ENCODE measurements at places on chromosomes 13 and 19.

DNA sequence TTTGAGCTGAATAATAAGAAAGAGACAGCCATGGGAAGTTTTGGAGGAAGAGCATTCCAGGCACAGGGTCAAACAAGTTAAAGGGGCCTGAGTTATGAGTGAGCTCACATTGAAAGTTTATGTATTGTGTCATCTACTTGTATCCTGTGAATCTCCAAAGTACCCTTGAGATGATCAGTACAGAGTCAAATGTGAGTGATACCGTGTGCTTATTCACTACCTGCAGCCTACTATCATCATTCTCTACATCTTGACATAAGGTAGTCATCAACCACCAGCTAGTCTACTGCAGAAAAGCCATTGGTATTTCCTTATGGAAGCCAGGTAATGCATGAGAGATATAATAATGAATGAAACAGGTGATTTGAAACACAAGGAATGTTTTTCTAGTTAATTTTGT is 3.0 kb upstream of the KCTD12 start:
- DNase-seq = no peak
- H3K4me3 ChIP-seq = no peak overlapping the region
- H3K27ac ChIP-seq = no peak overlapping the region
- H3K27me3 ChIP-seq = no peaks in the 10 kb centered on the region

GRCh38 chr19:15475169-15475568 is 4.1 kb downstream of the PGLYRP2 start:
- no peaks in the 10 kb centered on the region for H3K27me3 ChIP-seq
- H3K4me3 ChIP-seq = no peak overlapping the region
- no peaks in the 10 kb centered on the region for H3K36me3 ChIP-seq
- no peak overlapping the region for H3K27ac ChIP-seq

DNA sequence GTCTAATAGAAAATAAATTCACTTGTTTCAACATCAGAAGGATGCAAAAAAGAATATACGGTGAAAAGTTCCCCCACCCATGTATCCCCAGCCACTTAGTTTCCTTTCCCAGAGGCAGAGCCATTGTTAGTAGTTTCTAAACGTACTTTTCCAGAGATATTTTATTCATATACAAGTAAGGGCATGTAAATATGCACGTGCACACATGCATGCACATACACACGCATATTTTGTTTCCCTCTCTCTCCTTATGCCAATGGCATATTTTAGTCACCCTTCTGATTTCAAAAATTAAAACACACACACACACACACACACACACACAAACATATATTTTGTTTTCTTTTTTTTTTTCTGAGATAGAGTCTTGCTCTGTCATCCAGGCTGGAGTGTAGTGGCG is 147.4 kb downstream of the PDS5B start:
- H3K27me3 ChIP-seq = no peaks in the 10 kb centered on the region
- peaks cover 16% of the 10 kb centered on the region for H3K4me1 ChIP-seq
- no peak for DNase-seq
- H3K27ac ChIP-seq = no peak overlapping the region
- no peaks in the 10 kb centered on the region for H3K36me3 ChIP-seq

GRCh38 chr13:67228916-67229315 is 1.2 kb downstream of the PCDH9 start:
- no peaks in the 10 kb centered on the region for H3K36me3 ChIP-seq
- peak overlapping the region; percentile 88 for H3K4me3 ChIP-seq
- H3K4me1 ChIP-seq = peaks cover 6% of the 10 kb centered on the region

DNA sequence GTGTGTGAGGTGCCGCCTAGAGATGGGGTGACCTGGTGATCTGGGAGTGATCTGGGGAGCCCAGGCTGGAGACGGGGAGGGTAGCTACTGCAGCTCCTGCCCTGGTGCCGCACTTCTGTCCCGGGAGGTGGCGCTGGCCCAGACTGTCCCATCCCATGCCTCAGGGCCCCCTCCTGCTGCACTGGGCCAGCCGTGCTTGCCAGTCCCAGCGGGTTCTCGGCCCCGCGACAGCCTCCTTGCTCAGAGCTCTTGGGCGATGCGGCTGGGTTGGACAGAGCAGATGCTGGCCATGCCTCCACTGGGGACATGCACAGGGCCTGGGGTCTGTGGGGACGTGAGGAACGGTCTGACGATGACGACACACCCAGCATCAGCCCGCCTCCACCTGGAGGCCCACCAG is 2.5 kb downstream of the RAX2 start:
- no peak overlapping the region for H3K27ac ChIP-seq
- H3K4me1 ChIP-seq = no peaks in the 10 kb centered on the region
- H3K27me3 ChIP-seq = no peaks in the 10 kb centered on the region
- H3K36me3 ChIP-seq = no peaks in the 10 kb centered on the region
- H3K4me3 ChIP-seq = no peak overlapping the region

GRCh38 chr19:45821570-45821969 is 6.5 kb upstream of the RSPH6A start:
- no peak for DNase-seq
- H3K27ac ChIP-seq = no peak overlapping the region
- no peaks in the 10 kb centered on the region for H3K27me3 ChIP-seq
- H3K4me1 ChIP-seq = no peaks in the 10 kb centered on the region

GRCh38 chr19:383922-384798 is 24.8 kb downstream of the C2CD4C start:
- H3K27ac ChIP-seq = no peak overlapping the region
- no peak for DNase-seq
- no peaks in the 10 kb centered on the region for H3K27me3 ChIP-seq
- H3K4me3 ChIP-seq = no peak overlapping the region

DNA sequence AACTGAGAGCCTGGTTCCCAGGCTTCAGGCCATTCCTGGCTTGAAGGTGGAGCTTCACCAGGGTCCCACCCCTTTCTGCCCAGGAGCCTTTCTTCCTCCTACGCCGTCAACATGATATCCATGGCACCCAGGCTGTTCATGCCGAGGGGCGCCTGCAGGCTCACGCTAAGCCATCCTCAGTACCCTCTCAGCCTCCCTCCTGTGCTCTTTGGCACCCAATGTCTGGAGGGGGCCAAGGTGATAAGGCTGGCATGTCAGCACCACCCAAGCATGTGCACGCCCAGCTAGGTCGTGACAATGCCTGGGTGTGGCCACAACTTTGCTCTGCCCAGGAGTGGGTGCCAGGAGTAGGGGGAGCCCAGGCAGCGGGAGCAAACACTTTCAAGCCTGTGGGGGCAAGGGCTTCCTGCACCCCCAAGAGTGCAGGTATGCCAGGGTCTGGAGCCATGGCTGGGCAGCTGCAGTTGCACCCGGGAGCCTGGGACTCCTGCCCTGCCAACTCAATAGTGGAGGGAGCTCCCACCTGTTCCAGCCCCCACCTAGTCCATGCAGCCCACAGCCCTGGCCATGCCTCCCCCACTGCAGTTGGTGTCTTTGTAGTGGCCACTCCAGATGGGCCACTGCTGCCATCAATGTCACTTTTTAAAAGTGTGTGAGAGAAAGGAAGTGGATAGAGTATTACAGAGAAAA is 219.9 kb downstream of the MAB21L1 start:
- H3K4me3 ChIP-seq = no peak overlapping the region
- H3K27ac ChIP-seq = no peak overlapping the region
- no peaks in the 10 kb centered on the region for H3K4me1 ChIP-seq
